ENCODE measurements at places on chromosomes 1 and 21.
A peak's percentile ranks its signal among the peaks of the same experiment; 100 is the strongest.

DNA sequence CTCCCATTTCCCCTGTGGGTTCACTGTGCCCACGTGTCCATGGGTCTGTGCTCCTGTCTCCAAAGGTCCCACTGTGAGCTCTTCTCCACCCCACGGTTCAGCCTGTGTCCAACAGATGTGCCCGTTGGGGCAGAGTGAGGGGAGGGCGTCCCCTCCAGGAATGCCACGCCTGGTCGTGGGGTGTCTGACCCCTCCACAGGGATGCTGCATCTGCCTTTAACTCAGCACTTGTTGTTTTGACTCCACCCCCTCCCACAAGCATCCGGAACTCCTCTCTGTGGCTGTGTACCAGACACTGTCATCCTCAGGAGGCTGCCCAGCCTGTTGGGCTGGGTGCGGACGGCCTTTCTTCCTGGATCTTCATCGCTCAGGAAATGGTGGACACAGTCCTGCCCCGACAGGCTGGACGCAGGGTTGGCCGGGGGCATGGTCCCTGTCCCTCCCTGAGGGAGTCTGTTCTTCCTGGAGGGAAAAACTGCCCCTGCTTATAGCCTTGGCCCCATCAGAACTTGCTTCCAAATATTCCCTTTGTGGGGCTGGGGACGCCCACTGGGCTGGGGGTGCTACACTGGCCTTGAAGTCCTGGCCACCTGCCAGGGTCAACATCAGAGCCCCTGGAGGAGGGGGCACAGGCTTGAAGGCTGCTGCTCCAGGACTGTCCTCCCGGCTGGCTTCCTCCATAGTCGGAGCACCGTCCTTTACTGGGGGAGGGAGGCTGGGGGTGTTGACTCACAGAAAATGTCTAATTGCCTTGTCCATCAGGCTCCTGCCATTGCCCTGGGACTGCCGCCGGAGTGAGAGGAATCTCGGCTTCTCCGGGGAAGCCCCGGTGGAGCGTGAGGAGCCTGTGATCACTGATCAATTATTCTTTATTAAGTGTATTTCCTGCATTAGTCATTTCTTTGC is 182.0 kb upstream of the C1orf174 start:
- no peak overlapping the region for H3K4me3 ChIP-seq
- H3K4me1 ChIP-seq: no peaks in the 10 kb centered on the region
- H3K27ac ChIP-seq: no peak overlapping the region
- H3K36me3 ChIP-seq: no peaks in the 10 kb centered on the region
- H3K27me3 ChIP-seq: no peaks in the 10 kb centered on the region

GRCh38 chr1:8674481-8674880 is 143.0 kb downstream of the RERE start:
- no peaks in the 10 kb centered on the region for H3K36me3 ChIP-seq
- no peak overlapping the region for H3K27ac ChIP-seq
- H3K4me3 ChIP-seq: no peak overlapping the region
- H3K27me3 ChIP-seq: no peaks in the 10 kb centered on the region
- peaks cover 5% of the 10 kb centered on the region for H3K4me1 ChIP-seq

DNA sequence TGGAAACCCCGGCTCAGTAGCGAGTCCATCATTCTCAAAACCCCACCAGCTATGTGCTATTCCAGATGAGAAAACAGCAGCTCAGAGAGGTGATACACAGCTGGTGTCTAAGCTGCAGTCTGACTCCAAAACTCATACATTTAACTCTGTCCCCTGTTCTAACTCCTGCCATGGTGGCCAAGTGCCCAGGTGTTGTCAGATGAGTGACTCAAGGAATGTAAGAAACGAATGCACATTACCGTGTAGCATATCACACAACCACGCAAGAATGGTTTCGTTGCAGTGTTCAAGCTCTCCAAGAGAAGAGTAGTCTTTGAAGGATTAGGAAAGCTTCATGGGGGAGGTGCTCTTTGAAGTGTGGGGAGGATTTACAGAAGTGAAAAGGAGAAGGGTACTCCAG is 4.7 kb upstream of the XKR8 start:
- H3K27ac ChIP-seq: no peak overlapping the region
- H3K36me3 ChIP-seq: peaks cover 66% of the 10 kb centered on the region
- H3K4me1 ChIP-seq: no peaks in the 10 kb centered on the region
- no peak overlapping the region for H3K4me3 ChIP-seq
- no peaks in the 10 kb centered on the region for H3K27me3 ChIP-seq

DNA sequence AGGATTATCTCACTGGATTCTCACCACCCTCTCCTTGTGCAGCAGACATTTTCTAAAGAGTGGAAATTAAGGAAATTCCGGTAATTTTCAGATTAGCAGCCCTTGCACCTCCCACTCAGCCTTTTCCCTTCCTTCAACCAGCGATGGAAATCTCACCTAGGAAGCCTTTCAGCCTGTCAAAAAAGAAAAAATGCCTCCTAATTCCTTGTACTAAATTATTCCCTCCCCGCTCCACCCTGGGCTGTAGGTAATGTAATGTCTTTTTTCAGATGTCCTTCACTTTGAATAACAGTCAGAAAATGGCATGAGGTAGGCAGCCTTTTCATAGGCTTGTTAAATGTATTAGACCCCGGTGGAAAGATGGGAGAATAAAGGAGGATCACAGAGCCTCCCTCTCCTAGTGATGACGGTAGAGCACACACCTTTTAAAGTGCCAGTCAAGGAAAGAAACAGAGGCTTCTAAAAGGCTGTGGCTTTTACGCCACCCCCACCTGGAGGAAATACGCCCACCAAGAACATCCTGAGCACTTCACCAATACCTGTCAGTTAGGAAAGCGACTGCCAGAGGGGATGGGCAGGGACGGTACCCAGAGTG is 62.8 kb upstream of the NEK2 start:
- no peak overlapping the region for H3K4me3 ChIP-seq
- no peak overlapping the region for H3K27ac ChIP-seq
- H3K36me3 ChIP-seq: no peaks in the 10 kb centered on the region
- no peaks in the 10 kb centered on the region for H3K27me3 ChIP-seq
- no peaks in the 10 kb centered on the region for H3K4me1 ChIP-seq

- H3K4me1 ChIP-seq: no peaks in the 10 kb centered on the region
- no peaks in the 10 kb centered on the region for H3K36me3 ChIP-seq
- no peaks in the 10 kb centered on the region for H3K27me3 ChIP-seq
- DNase-seq: no peak
- H3K27ac ChIP-seq: no peak overlapping the region
- no peak overlapping the region for H3K4me3 ChIP-seq
These were observed 61.5 kb downstream of the SIPA1L2 start for GRCh38 chr1:232568331-232568852.

DNA sequence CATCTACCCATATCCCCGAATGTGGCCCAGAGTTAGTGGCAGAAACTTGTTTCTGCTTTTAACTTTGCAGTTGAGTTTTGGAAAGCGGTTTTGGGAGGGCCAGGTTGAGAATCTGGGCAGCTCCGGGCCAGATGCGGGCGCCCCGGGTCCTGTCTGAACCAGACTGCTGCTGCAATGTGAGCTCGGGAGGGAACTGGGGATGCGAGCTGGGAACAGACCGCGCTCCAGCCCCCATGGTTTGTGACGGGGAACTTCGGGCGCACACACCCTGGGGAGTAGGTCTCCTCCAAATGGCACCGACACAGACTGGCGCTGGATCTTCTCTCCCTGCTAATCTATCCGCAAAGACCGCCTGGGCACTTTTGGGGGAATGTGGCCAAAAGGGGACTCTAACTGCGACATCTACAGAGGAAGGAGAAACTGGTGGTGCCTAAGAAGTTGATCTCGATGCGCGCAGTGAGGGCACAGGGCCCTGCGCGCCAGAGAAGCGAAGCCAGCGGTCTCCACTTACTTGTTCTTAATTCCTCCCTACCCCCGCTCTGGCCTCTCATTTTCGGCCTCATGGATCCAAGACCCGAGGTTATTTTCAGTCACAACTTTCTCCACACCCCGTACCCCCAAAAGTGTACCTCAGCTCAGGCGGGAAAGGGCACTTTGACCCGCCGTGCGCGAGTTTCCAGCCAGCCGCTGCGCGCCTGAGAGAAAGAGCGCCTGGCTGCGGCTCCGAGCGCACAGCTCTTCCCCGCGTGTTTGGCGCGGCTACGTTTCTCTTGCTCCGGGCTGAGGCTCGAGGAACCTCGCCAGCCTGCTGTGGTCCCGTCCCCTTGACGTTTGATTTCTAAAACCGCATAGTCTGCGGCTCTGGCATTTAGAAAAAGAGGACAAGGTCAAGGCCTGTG is 411.0 kb upstream of the ESRRG start:
- peaks cover 89% of the 10 kb centered on the region for H3K27me3 ChIP-seq
- peaks cover 33% of the 10 kb centered on the region for H3K4me1 ChIP-seq
- no peak overlapping the region for H3K27ac ChIP-seq

GRCh38 chr1:27026621-27027574 is 14.2 kb upstream of the TENT5B start:
- H3K36me3 ChIP-seq: no peaks in the 10 kb centered on the region
- H3K27me3 ChIP-seq: no peaks in the 10 kb centered on the region
- peaks cover 16% of the 10 kb centered on the region for H3K4me1 ChIP-seq
- DNase-seq: peak; percentile 83
- H3K4me3 ChIP-seq: no peak overlapping the region
- peak overlapping the region; percentile 15 for H3K27ac ChIP-seq

GRCh38 chr1:210272666-210273065 is 40.1 kb downstream of the SERTAD4 start:
- H3K27ac ChIP-seq: no peak overlapping the region
- peak; percentile 61 for DNase-seq
- H3K36me3 ChIP-seq: no peaks in the 10 kb centered on the region
- H3K4me3 ChIP-seq: no peak overlapping the region

GRCh38 chr1:219189952-219190351 is 16.3 kb downstream of the LYPLAL1 start:
- no peaks in the 10 kb centered on the region for H3K27me3 ChIP-seq
- H3K4me1 ChIP-seq: no peaks in the 10 kb centered on the region
- no peak overlapping the region for H3K4me3 ChIP-seq
- H3K36me3 ChIP-seq: no peaks in the 10 kb centered on the region
- H3K27ac ChIP-seq: no peak overlapping the region

DNA sequence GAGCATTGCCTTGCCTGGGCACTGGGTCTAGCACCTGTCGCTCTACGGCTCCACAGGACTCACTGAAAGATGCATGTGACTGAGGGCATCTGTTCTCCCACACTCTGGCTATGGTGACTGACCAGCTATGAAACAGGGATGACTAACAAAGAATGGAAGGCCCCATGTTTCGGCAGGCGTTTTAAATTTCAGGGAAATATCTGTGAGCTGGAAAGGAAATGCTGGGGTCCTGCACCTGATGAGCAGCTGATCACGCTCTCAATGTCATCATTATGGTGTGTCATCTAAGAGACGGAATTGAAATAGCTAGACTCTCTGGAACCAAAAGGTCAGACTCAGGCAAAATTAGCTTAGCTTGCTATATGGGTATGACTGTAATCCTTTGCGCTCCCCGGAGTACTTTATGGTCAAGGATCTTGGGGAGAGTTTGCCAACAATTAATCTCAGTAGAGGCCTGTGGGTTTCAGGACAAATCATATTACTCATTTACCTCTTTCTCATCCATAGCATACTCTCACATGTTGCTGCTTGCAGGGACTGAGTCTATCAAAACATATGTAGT is 24.5 kb upstream of the PALMD start:
- H3K4me3 ChIP-seq: no peak overlapping the region
- H3K27me3 ChIP-seq: no peaks in the 10 kb centered on the region
- no peak for DNase-seq
- H3K36me3 ChIP-seq: no peaks in the 10 kb centered on the region
- H3K27ac ChIP-seq: no peak overlapping the region

- H3K27ac ChIP-seq: no peak overlapping the region
- DNase-seq: no peak
- no peaks in the 10 kb centered on the region for H3K4me1 ChIP-seq
- no peak overlapping the region for H3K4me3 ChIP-seq
These were observed 129.1 kb downstream of the S1PR1 start for GRCh38 chr1:101365878-101366277.

DNA sequence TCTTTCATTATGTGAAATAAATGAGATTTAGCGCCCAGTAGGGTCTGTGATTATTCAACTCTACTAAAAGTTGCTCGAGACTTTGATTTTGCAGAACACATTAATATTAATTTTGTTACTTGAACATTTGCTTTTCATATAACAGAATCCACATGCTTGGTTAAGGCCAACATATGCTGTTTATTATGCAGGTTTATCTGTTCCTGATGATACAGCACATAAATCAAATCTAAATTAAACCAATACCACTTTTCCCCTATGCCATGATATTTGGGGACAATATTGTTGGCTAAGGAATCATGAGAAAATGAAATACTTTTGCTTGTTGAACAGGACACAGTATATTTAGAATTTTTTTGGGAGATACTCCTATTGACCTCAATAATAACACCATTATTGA is 291.1 kb downstream of the USP25 start:
- H3K27me3 ChIP-seq: no peaks in the 10 kb centered on the region
- no peak for DNase-seq
- H3K4me3 ChIP-seq: no peak overlapping the region
- no peak overlapping the region for H3K27ac ChIP-seq

DNA sequence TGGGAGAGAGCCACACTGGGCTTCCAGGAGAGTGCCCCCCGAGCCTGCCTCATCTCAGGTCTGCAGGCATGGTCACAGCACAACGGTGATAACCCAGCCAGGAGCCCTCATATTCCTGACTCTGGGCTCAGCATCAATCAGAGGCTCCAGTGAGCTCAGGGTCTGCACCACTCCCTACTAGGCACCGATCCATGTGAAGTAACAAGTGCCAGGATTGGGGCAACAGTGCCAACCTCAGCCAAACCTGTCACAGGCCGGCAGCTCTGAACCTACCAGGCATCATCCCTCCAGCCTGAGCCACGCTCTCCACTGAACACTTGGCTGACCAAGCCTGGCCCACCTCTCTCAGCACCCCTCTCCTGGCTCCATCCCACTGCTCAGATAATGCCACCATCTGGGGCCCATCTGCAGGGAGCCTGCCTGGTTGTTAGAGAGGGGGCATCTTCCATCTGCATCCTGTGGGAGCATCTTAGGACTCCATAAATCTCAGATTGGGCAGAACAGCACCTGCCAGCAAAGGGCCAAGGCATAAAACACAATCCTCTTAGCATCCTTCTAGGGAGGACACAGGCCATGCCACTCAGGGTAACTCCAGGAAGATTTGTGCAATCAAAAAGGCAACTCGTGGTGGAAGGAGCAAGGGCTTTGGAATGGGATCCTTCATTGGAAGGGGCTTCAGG is 213.7 kb upstream of the CSF3R start:
- no peak overlapping the region for H3K4me3 ChIP-seq
- no peak overlapping the region for H3K27ac ChIP-seq
- H3K36me3 ChIP-seq: no peaks in the 10 kb centered on the region
- H3K27me3 ChIP-seq: no peaks in the 10 kb centered on the region

DNA sequence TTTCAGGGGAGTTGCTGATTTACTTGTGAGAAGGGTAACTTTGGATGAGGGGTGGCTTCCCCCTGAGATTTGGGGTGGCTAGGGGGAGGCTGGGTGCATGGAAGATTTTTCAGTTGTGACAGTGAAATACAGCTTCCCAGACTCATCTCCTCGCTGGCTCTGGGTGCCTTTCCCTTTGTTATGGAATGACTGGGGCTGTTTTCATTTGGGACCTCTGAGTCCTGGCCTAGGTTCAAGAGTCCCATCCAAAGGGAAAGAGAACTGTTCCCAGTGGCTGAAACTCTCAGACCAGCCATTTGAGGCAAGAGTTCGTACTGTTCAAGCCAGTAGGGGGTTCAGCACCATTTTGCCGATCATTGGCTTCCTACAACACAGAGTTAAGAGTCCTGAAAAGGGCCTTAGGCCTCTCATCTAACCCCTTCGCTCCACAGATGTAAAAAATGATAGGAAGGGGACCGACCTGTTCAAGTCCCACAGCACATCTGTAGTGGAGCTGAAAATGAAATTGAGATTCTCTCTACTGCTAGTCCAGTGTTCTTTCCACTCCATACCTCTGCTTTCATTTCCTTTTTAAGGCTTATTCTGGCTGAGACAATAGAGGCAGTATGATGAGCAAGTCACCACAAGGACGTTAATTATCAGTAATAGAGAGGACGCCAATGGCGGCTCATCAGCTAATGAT is 958 bp downstream of the DDR2 start:
- H3K36me3 ChIP-seq: no peaks in the 10 kb centered on the region
- H3K4me3 ChIP-seq: no peak overlapping the region
- no peak overlapping the region for H3K27ac ChIP-seq
- DNase-seq: no peak
